Esophagus mucosa (tissue), 1 donor: ENCODE measurements at places on chromosomes 4 and X.

DNA sequence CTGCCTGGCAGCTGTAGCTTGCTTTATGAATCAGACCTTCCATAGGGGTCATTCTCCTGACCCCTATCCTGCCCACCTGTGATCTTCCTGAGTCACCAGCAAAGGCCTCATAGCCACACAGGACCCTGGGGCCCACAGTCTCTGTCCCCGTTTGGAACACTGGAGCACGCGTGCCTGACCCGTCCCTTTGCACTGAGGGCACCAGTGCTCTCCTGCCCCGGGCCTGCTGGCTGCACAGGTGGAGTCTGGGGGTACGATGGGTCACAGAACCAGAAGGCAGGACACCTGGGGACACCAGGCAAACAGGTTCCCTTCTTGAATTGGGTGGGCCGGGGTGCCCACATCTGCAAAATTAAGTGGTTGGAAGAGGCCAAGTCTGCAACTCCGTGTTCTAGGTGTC, 97.2 kb downstream of the CPZ start:
- no peak for ATAC-seq

DNA sequence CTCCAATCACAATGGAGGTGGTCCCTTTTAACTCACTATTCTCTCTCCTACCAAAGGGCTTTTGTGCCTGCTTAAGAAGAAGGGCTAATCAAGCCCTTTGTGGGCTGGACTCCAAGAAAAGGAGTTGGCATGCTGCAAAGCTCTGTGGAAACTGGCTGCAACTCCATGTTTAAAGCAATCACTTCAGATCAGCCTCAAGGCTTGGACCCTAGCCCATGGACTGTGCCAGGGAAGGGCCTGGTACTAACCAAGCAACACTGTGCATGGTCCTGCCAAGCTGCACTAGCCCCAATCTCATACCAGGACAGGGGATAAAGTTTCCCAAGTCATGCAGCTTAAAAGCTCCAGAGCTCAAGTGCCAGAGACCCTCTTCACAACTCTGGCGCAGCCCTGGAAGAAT, 86.7 kb downstream of the ATP8A1 start:
- no peak for ATAC-seq

DNA sequence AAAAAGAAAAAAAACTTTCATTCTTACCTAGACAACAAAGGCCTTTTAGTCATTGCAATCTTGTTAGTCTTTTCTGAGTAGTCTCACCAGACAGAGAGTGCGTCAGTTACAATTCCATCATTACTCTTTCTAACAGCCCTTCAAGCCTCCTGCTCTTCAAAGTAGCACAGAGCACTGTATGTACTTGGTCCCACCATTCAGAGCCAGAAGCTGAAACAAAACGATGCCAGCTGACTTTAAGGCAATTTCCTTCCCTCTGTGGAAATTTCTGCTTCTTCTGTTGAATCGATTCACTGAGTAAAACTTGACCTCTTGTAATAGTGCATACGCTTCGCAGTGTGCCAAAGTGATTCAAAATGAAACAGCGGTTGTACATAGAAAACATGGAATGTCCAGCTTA, 57.7 kb upstream of the TENM3 start:
- ATAC-seq = no peak

GRCh38 chrX:149903889-149904748, 23.1 kb downstream of the MAGEA8 start:
- ATAC-seq = no peak

DNA sequence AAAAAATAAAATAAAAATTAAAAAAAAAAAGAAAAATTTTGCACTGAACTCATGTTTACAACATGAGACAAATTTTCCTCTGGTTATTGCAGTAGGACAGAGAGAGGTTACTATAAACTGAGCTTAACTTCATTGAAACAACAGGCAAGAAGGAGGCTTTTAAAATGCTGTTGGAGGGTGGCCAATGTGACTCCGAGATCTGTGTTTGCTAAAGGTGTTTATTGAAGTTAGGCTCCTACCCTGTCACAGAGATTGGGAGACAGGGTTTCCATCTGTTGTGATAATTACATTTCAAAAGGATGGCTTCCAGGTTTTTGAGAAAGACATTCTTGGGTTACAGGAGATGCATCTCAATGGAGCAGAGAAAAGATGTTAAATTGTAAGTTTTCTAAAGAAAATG, 370.5 kb upstream of the HS3ST1 start:
- no peak for ATAC-seq
